ENCODE measurements at places on chromosomes 16 and 17.

DNA sequence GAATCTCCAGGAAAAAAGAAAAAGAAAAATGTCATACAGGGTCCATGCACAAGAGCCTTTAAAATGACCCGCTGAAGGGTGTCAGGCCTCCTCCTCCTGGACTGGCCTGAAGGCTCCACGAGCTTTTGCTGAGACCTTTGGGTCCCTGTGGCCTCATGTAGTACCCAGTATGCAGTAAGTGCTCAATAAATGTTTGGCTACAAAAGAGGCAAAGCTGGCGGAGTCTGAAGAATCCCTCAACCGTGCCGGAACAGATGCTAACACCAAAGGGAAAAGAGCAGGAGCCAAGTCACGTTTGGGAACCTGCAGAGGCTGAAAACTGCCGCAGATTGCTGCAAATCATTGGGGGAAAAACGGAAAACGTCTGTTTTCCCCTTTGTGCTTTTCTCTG lies 845 bp downstream of the STH start:
- DNase-seq = no peak

GRCh38 chr16:71645450-71645849 lies 19.5 kb downstream of the MARVELD3 start:
- DNase-seq = no peak

- DNase-seq = peak; percentile 78
These were observed 215.4 kb downstream of the SOX9 start for GRCh38 chr17:72336026-72336803.

DNA sequence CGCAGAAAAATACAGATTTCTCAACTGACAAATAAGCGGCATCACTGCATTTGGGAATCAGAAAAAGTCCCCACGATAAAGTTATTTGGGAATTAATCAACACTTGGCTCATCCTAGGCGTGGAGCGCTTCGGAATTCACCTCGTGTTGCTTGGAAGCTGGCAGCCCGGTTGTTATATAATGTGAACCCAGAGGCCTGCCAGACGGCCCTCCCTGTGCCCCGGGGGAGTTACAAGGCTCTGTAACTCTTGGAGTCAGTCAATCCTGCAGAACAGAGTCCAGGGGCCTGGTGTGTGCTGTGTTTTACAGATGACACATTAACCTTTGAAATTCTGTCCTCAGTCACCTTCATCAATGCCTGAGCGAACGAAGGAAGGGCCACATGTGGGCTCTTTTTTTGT lies 111.1 kb downstream of the PITPNC1 start:
- peak; percentile 63 for DNase-seq

DNA sequence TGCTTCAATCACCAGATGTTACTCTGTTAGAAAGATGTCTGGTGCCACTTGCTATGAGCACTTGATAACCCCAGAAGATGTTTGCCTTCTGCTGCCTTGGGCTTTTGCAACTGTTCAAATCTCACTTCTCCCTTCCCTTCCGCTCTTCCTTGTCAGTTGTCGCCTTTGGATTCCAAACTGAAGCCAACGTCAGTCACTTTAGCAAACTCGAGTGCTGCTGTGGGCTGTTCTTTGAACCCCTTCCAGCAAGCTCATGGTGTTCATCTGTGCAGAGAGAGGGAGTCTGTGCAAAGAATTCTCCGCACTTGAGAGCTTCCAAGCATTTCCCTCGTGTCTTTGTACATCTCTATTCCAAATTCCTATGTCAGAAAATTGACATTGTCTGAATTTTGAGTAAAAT lies 879.4 kb downstream of the CDH11 start:
- DNase-seq = no peak

GRCh38 chr16:50525716-50526115 lies 22.5 kb upstream of the NKD1 start:
- DNase-seq = no peak

- no peak for DNase-seq
These were observed 540.3 kb downstream of the XYLT1 start for GRCh38 chr16:16930309-16931000.

GRCh38 chr17:80856863-80857755 lies 134.5 kb upstream of the CHMP6 start:
- DNase-seq = no peak

DNA sequence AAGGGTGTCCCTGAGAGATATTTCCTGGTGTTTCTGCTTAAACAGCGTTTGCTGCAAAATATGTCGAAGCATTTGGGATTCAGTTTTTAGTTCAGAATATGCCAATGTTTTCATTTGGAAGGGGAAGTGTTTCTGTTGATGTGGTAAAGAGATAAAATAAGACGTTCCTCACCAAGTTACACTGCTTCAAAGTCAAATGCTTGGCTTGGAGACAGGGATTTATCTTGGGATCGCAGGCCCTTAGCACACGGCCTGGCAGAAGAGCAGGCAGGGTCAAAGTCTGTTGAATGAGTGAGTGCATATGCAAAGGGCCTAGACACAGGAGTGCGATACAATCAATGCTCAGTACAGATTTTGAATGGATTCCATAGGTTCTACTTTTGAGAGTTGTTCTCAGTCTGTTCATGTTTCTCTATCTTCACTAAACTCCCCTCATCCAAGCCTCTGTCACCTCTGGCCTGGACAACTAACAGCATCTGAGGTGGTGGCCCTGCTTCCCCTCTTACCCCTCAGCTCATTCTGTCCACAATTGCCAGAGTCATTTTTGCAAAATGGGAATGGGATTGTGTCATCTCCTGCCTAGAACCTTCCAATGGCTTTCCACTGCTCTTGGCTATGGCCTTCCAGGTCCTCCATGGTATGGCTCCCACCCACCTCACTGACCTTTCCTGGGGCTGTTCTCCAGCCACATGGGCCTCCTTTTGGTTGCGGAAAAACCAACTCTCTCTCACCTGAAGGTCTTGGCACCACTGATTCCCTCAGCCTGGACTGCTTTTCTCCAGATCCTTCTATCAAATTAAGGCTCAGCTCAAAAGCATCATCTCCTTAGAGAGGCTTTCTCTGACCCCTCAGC lies 3.2 kb downstream of the DEXI start:
- no peak for DNase-seq

DNA sequence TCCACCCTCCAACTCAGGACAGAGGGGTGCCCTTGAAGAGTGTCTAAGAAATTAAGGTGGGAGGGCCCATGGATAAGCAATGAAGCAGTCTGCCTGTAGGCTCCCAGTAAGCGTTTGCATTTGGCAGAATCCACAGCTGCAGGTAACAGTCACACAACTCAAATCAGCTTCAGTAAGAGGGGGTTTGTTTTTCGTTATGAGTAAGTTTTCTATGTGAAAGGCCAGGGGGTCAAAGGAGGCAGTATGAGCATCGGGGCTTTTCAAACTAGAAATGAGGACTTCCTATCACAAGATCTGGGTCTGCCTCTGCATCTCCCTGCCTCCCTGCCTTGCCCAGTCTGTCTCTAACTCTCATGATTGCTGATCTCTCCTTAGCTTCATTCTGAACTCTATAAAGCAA lies 128.1 kb upstream of the CCL2 start:
- no peak for DNase-seq

All from putamen (tissue), 1 donor.